Kidney glomerular epithelial cell (primary cell): ENCODE measurements at places on chromosomes 2 and 18.

DNA sequence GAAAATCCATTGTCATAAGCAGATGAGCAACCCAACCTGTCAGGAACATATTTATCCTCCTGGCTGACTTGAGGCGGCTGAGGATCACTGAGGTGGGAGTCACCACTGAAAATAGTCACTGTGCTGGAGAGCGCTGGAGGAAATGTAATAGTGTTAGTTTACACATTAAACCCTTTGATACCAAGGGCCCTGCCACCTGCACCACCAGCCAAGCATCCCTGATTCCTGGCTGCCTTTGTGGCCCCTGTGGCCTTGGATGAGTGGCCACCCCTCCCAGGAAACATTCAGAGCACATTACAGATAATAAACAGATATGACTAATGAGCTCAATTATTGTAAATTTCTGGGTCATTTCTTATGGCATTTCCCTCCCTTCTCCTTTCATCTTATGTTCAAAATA lies 105.9 kb downstream of the LYPD1 start:
- DNase-seq, result peak; percentile 93

GRCh38 chr2:88005776-88006175 lies 10.6 kb downstream of the RNU2-63P start:
- DNase-seq, result no peak

DNA sequence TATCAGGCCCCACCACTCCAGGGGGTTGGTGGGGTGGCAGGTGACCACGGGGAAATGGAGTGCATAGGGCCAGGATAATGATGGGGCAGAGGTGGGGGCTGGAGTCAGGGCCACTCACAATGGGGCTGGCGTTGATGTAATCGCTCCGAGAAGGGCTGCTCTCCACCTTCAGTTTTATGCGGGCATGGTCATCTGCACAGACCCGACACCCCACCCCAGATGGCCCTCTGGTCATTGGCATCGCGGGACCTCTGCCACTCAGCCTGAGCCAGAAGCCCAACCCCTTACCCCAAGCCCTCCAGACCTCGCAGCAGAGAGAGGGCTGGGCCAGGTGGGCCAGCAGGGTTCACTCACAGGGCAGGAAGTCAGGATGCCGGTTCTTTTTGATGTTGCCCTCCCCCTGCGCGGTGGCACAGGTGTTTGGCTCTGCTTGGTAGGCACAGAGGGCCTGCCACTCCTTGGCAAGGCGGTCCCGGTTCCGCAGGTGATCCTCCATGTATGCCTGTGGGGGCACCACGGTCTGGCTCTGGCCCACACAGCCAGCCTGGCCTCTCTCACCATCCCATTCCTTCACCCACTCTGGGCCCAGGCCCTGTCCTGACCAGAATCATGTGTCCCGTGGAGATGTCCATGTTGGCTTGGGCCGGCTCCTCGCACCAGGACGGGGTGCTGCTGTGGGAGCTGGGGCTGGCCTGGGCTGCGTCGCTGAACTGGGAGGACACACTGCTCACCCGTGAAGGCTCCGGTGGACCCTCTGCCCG lies 12.4 kb downstream of the PTPRN start:
- DNase-seq, result no peak

- no peak for DNase-seq
These were observed 35.0 kb downstream of the SNED1 start for GRCh38 chr2:241033336-241033987.

DNA sequence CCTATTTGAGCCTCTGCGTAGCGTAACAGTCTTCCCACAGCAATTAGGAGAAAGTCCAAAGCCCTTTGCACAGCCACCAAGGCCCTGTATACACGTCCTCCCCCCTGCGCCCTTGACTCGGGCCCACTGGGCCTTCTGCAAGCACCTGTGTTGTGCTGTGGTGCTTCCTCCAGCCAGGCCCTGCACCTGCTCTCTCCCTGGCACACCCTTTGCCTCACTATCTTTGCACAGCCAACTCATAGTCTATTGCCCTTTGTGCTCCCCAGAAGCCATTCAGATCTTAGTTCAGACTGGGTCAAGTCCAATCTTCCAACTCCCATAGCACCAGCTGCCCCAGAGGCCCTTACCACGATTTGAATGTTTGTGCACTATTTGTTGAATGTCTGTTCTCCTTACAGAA lies 271.6 kb upstream of the MGAT5 start:
- DNase-seq, result no peak

DNA sequence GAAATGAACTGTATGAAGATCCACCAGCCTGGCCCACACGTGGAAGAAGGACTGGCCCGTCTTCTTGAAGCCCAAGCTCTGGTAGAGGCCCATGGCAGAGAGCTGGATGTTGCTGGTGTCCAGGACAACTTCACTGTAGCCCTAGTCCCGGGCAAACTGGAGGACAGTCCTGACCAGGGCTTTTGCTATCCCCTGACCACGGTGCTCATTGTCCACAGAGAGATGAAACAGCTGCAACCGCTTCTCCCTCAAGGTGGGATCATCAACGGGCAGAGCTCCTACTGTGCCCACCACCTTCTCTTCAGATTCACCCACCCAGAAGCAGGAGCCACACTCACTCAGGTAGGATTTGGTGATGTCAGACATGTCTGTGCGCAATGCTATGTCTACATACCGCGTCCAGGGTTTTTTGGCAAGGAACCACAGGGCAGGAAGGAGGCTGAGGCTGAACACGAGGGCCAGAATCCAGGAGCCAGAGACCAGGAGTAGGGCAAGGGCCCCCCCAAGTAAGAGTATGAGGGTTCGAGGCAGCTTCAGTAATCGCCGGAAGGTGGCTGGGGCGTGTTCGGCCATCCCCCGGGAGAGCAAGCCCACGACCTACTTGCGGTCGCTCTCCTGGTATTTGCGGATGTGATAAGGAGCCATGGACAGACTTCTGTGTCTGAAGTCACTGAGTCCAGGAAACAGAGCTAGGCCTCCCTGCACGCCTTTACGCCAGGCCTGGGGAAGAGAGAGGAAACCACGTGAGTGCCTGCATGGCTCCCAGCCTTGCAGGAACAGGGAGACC lies 36.3 kb downstream of the TPRKB start:
- DNase-seq, result no peak

DNA sequence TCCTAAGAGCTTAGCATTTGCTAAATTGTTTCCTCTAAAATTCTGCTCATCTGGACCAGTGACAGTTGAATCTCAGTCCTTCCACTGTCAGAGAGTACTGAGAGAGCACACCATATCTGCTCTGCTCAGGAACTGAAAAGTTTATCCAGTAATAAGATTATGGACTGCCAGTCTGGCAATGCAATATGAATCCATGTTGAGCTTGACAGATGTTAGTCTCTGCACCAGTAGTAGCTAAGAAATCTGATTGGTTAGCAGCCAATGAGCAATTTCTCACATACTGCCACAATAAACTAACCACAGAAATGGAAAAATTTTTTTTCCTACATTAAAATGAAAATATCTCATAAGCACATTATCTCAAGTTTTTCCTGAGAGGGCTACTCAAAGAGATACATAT lies 2.3 kb downstream of the PRKD3 start:
- no peak for DNase-seq

GRCh38 chr2:240442891-240443715 lies 7.6 kb downstream of the GPC1 start:
- DNase-seq, result no peak
